SJCRH30 (cell line): ENCODE measurements at places on chromosomes 7 and 10.
A peak's percentile ranks its signal among the peaks of the same experiment; 100 is the strongest.

DNA sequence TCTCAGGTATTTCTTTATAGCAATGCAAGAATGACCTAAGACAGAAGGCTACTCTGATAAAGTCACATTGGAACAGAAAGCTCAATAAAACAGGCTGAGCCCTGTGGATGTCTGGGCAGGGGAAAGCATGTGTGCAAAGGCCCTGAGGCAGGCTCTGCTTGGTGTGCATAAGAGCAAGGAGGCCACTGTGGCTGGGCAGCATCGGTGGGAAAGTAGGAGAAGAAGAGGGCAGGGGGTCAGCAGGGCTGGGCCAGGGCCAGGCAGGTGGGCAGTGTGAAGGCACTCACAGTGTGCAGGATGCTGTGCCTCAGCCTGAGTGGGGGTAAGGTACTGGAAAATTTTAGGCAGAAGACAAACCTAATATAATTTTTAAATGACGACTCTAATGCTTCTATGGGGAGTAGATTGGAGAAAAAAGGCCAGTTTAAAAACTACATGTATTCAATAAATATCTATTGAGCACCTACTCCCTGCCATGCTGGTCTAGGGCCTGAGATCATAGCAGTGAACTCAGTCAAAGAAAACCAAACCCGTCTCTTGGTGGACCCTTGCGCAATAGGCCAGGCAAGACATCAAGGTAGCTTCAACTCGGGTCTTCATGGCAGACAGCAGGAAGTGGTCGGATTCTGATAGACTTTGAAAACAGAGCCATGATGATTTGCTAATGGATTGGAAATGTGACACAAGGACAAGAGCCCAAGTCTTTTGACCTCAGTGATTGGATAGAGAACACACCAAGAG, 572.3 kb downstream of the TCERG1L start:
- H3K27me3 ChIP-seq, result no peaks in the 10 kb centered on the region
- H3K4me3 ChIP-seq, result no peak overlapping the region
- DNase-seq, result no peak
- H3K36me3 ChIP-seq, result no peaks in the 10 kb centered on the region

DNA sequence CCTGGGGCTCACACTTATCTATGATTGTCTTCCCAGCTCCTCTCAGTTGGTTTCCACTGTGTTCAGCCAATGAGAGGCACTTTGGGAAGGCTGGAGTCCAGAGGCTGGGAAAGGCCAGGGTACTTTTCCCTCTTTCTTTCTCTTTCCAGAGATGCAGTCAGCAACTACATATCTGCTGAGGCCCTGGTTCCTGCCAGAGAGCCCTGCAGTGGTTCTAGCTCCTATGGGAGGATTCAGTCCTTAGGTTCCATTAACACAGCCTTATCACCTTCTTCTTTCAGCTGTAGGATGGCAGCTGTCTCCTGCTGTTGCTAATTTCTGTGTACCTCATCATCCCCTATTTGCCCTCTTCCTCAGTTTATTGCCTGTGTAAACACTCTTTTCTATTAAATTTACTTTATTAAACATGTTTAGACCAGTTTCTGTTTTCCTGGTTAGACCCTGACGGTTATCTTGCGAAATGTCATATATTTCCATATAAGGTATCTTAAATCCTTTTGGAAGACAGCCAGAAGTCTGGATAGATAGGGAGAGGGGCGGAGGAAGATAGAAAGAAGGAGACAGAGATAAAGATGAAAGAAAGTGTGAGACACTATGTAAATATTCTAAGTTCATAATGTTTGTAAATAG, 100.3 kb downstream of the HGF start:
- H3K36me3 ChIP-seq, result no peaks in the 10 kb centered on the region
- no peak overlapping the region for H3K4me3 ChIP-seq
- H3K27ac ChIP-seq, result no peak overlapping the region
- no peak for DNase-seq

DNA sequence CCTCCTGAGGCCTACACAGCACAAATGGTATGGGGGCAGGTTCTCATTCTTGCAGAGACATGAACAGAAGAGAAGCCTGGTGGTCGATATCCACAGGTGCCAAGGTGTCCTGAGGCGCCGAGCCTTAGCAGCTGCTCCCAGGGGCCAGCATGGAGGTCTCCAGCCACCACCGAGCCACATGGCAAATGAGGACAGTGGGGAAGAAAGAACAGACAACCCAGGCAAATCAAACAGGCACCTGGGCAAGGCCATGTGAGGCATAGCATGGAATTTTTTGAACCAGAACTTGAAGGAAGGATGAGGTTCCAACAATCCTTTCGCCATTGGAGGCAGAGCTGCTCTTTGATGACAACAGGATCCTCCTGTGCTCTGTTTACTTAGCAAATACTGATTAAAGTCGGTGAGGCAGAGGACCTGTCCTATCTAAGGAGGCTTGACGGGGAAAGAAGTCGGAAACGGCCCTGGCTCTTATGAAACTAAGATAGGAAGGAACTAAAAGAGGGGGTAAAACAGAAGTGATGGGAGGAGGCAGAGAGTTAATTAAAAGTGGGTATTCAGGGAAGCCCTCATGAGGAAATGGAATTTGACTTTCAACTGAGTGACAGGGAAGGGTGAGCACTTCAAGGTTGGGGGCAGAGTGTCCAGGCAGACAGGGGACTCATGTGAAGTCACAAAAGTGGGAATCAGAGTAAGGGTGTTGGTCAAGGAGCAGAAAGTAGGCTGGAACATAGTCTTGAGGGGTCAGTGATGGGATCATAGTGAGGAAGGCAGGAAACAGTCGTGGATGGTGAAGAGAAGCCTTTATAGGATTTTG, 8.6 kb upstream of the CALML3 start:
- H3K36me3 ChIP-seq, result no peaks in the 10 kb centered on the region
- H3K4me3 ChIP-seq, result no peak overlapping the region
- H3K4me1 ChIP-seq, result no peaks in the 10 kb centered on the region
- no peaks in the 10 kb centered on the region for H3K27me3 ChIP-seq
- no peak overlapping the region for H3K27ac ChIP-seq

GRCh38 chr10:106967452-106967851, 197.1 kb downstream of the SORCS1 start:
- no peaks in the 10 kb centered on the region for H3K27me3 ChIP-seq
- 0 out of 2 replicates have a peak, but pooled peaks cover 5% of the 10 kb centered on the region for H3K4me1 ChIP-seq
- H3K36me3 ChIP-seq, result no peaks in the 10 kb centered on the region
- H3K27ac ChIP-seq, result no peak overlapping the region

GRCh38 chr7:4234498-4234855, 447.6 kb upstream of the FOXK1 start:
- no peak overlapping the region for H3K4me3 ChIP-seq
- no peaks in the 10 kb centered on the region for H3K36me3 ChIP-seq
- no peak for DNase-seq
- 0 out of 2 replicates have a peak, but pooled peaks cover 2% of the 10 kb centered on the region for H3K27me3 ChIP-seq
- H3K4me1 ChIP-seq, result no peaks in the 10 kb centered on the region
- no peak overlapping the region for H3K27ac ChIP-seq

DNA sequence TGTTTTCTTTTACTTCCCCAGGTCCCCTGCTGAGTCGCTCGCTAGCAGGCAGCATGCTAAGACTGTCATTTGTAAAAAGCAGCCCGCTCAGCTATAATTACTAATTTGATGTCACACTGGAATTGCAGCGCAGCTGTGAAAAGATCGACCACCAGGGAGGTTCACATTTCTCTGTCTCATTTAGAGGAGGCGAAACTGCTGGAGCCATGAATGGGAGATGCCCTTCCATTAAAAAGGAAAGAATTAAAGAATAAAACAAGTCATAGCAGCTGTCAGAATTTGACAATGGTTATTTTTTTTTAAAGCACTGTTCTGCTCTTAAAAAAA, 153.5 kb downstream of the PIP4K2A start:
- no peaks in the 10 kb centered on the region for H3K36me3 ChIP-seq
- no peaks in the 10 kb centered on the region for H3K27me3 ChIP-seq
- H3K27ac ChIP-seq, result peak overlapping the region; percentile 44; the same call in 1 of the 2 replicates
- peaks cover 9% of the 10 kb centered on the region for H3K4me1 ChIP-seq
- no peak overlapping the region for H3K4me3 ChIP-seq
- peak; percentile 83 for DNase-seq

- H3K27me3 ChIP-seq, result 0 out of 2 replicates have a peak, but pooled peaks cover 3% of the 10 kb centered on the region
- DNase-seq, result peak; percentile 48
Measured at GRCh38 chr7:43906331-43907010, at the start of gene URGCP. URGCP (minus strand) TSS chr7:43906596; CDS start chr7:43906575, 21 bp downstream.
